ENCODE measurements at places on chromosomes 7 and 10. TPM values are rescaled to one million over a fixed set of nuclear protein-coding genes. Genes with fewer than 3 reads are reported as not detected.

Gene GRID2IP
- 0.37 TPM for total RNA-seq

Gene MMRN2
- total RNA-seq = 3.4 TPM

Gene CH25H
- total RNA-seq = 0.40 TPM

Gene TAS2R3
- 0.94 TPM for total RNA-seq

Gene ARL3
- total RNA-seq = 4.8 TPM

Gene ANKRD30A
- total RNA-seq = not detected

Gene HOXA4
- total RNA-seq = 4.5 TPM

Gene CLRN3
- total RNA-seq = 110 TPM

Gene EN2
- not detected for total RNA-seq

Gene FAM107B
- total RNA-seq = 71.5 TPM

Gene TMEM196
- total RNA-seq = not detected

GRCh38 chr7:52726493-52726892 is 308.9 kb upstream of the POM121L12 start:
- DNase-seq = no peak

- DNase-seq = no peak
Measured at GRCh38 chr10:125083576-125083920, 76.8 kb downstream of the CTBP2 start.

- DNase-seq = no peak
Measured at GRCh38 chr7:116629051-116629463, 42.9 kb upstream of the MET start.

- DNase-seq = no peak
Measured at GRCh38 chr7:152402384-152403250, 33.2 kb downstream of the KMT2C start.

- no peak for DNase-seq
Measured at GRCh38 chr7:37577901-37578300, 105.7 kb upstream of the GPR141 start.

GRCh38 chr10:23293145-23293724 is 51.4 kb downstream of the C10orf67 start:
- DNase-seq = peak; percentile 27

DNA sequence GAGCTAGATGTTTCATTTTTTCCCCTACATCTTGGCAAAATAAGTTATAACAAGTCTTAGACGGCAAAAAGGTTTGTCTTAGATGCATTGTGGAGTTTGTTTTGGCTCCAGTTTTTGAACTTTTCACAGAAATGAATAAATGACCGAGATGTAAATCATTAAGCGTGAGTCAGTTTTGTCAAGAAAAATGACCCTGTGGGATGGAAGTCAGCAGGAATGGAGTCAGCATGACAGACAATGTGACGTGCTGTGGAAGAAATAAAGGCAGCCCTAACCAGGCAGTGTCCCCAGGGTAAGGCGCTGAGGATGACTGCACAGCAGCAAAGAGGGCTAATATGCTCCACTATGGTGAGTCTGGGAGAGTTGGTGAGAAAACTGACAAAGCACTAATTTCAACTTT is 163.2 kb downstream of the NOC3L start:
- DNase-seq = no peak

- no peak for DNase-seq
Measured at GRCh38 chr7:120662291-120662690, 195.7 kb downstream of the TSPAN12 start.

DNA sequence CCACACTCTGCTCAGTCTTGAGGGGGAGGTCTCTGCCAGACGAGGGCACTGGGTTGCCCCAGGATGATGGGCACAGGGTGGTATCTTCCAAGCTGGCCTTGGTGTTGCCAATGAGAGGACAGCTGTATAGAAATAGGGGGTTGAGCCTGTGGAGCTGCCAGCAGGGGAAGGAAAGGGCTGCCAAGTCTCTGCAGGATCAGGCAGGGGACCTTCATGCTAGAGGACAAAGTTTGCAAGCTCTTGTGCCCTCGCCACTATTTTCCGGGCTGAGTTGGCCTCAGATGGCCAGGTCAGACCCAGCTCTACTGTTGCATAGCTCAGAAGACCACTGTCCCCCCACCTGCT is 68.7 kb downstream of the ARHGAP22 start:
- DNase-seq = peak; percentile 8

GRCh38 chr7:19491821-19492452 is 216.9 kb downstream of the POLR1F start:
- DNase-seq = no peak

GRCh38 chr10:86413046-86413728 is 46.6 kb upstream of the GRID1 start:
- DNase-seq = no peak

DNA sequence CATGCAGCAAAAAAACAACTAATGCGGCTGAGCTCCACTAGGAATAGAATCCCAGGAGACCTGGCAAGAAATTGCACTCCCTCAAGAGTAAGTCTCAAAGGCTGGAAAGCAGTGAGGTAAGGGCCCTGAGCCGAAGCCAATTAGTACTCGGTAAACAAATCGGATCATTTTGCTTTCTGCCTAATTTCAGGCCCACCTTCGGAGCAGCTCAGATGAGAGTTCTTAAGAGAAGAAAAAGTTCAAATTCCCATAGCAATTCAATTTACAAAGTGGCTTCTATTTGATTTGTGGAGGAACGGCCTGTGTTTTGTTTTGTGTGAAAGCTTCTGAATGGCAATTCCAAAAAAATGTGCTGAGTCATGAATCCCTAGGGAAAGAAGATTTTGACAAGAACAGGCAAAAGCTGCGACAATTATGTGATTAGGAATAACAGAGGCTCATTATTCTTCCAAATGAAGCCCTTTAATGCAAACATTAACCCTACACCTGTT is 60.9 kb downstream of the SLC16A9 start:
- no peak for DNase-seq

GRCh38 chr7:84697506-84697905 is 489.4 kb downstream of the SEMA3D start:
- no peak for DNase-seq

DNA sequence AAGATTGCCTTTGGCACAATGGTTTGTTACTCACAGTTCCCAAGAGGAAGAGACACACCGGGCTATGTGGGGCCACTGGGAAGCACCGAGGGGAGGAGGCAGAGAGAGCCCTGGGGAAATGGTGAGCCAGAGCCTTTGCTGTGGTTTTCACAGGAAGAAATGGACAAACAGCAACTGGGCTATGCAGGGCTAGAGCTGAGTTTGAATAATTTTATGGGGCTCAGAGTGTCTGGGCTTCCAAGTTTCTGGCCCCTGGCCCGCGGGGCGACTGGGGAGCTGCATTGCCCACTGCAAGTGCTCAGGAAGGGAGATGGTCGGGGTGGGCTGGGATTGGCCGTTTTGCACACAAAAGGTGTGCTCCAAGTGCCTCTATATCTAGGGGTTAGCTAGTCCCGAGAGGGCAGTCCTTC is 92.6 kb downstream of the CHST15 start:
- DNase-seq = no peak

GRCh38 chr7:51477323-51477722 is 160.7 kb upstream of the COBL start:
- no peak for DNase-seq

GRCh38 chr10:20890491-20891337 is 6.4 kb downstream of the NEBL start:
- DNase-seq = no peak

- peak; percentile 58 for DNase-seq
Measured at GRCh38 chr10:73916761-73917470, 6.0 kb downstream of the PLAU start.

Measured in colonic mucosa (tissue), 4 donors.